Fibroblast of skin of back (primary cell): ENCODE measurements at places on chromosomes 6 and 20.

GRCh38 chr6:68038815-68039408 lies 596.2 kb upstream of the ADGRB3 start:
- DNase-seq, result no peak

DNA sequence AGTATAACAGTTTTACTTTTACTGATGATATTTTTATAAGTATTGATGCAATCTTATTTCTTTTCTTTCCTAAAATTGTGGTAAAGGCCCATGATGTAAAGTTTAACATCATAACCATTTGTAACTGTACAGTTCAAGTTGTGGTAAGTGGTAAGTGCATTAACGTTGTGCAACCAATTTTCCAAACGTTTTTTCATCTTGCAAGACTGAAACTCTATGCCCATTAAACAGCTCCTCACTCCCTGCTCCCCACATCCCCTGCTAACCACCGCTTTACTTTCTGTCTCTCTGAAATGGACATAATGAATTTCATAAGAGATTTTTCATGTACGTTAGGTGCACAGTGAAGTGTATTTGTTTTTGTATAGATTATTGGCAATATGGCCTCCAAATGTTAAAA lies 106.0 kb downstream of the PACRG start:
- no peak for DNase-seq

GRCh38 chr20:62344782-62345181 lies 22.3 kb downstream of the LAMA5 start:
- DNase-seq, result no peak

DNA sequence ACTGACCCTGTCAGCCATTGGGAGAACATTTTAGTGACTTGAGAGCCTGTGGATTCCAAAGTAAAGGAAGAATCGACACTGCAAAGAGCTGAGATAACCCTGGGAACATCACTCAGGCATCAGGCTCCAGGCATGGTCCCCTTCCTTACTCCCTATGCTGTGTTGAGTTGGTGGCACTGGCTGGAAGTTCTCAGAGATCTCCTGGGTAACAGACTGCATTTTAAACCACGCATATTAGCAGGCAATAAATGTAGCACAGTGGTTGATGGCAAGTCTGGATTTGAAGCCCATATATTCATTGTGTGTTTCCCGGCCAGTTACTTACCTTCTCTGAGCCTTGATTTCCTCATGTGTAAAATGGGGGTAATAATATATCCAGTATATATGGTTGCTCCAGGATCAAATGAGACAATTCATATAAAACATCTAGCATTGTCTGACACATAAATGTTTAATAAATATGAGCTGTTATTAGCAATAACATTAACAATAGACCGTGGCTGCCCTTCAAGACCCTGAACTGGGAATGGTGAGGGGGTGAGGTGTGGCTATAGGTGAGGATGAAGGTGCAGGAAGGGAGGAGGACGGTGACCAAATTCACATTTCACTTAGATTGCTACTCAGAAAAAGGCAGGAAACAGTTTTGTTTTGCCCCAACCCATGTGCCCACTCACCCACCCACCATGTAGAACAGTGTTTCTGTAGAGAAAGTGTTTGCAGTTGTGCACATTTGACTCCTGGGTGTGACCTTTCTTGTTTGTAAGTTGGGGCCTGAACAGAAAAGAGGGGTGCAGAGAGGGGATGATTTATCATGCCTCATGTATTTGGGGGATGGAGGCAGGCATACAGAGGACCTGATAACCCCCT lies 2.1 kb downstream of the PLCG1 start:
- no peak for DNase-seq

- peak; percentile 96 for DNase-seq
Measured at GRCh38 chr20:47792021-47792618, 6.8 kb upstream of the SULF2 start.

DNA sequence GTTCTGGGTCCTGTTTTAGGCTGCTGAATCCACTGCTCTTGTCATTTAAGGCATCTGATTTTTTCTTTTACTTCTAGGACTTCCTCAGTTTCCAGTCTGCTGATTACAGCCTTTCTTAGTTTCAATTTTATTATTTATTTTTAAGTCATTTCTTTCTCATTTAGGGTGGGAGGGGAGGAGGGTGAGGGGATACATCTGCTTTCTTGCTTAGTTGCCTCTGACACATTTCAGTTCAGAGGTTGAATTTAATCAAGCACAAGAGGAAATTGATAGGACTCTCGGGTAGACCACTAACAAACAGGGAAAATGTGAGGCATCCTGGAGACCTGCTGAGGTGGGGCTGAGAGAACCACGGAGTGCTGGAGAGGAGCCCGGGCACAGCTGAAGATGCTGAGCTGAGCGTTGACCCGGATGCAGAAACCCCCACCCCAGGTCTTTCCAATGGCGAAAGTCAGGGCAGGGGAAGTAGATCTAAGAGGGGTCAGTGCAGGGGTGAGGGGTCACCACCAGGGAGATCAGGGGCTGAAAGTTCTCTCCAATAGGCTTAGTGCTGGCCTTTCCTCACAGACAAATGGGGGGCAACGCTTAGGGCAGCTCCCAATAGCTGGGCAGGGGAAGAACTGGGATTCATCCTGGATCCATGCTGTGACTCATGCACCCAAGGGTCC lies 7.6 kb upstream of the TREML2 start:
- no peak for DNase-seq

GRCh38 chr6:157909282-157909664 lies 72.4 kb upstream of the SYNJ2 start:
- DNase-seq, result no peak

DNA sequence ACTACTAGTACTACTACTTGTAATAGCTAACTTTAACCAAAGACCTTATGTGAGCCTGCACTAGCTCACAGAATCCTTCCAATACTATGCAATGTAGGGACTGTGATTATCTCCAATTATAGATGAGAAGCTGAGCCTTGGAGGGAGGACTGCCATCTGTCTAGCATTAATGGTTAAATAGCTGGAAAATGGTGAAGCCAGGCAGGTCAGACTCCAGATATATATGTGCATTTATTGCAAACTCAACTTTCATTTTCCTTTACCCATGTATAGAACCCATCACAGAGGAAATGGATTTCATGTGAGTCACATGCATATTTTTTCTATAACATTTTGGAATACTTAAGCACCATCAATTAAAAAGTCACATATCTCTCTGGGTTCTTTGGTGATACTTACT lies 229.9 kb downstream of the BCAS1 start:
- peak; percentile 67 for DNase-seq

- no peak for DNase-seq
Measured at GRCh38 chr6:52641388-52641787, 29.5 kb upstream of the TMEM14A start.

DNA sequence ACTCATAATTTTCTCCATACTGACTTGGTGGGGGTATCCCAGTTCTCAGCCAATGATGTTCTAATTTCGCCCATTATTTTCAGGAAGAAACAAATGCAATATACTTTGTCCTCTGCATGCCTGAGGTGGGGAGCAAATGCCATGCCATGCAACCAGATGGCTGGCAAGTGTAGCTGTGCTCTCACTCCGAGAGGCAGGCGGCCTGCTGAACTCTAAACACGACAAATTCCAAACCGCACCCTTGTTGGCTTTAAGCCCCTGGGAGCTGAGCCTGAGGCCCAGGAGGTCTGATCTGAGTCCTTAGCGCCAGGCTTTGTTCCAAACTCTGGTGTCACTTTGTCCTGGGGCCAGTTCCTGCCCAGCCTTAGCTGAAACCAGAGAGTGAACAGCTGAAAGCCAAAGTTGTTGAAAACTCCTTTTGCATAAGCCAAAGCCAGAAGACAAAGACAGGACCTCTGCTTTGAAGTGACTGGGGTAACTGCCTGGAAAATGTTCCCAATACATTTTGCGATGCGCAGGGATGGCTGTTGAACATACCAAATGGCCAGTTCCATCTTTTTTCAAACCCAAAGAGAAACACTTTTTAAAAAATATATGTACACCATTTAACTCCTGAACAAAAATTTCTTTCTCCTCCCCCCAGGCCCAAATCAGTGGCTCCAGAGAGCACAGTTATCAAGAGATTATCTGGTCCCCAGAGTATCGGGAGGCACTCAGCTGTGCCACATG lies 46.2 kb downstream of the TTI1 start:
- DNase-seq, result peak; percentile 56

DNA sequence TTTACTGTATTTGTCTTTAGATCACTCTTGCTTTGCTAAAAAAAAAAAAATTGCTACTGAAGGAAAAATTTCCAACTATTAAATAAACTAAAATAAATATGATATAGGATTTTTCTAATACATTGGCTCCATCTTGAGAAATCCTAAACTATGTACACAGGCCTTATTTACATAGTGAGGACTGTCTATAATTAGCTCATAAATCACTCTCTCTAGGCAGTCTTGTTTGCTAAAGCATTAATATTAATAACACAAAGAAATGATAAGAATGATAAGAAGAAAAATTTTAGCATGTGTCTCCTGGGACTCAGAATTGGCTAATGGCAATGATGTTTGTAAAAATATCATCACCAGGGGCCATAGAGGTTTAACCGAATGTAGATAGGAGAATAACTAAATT lies 13.3 kb upstream of the CRYBG1 start:
- DNase-seq, result no peak

DNA sequence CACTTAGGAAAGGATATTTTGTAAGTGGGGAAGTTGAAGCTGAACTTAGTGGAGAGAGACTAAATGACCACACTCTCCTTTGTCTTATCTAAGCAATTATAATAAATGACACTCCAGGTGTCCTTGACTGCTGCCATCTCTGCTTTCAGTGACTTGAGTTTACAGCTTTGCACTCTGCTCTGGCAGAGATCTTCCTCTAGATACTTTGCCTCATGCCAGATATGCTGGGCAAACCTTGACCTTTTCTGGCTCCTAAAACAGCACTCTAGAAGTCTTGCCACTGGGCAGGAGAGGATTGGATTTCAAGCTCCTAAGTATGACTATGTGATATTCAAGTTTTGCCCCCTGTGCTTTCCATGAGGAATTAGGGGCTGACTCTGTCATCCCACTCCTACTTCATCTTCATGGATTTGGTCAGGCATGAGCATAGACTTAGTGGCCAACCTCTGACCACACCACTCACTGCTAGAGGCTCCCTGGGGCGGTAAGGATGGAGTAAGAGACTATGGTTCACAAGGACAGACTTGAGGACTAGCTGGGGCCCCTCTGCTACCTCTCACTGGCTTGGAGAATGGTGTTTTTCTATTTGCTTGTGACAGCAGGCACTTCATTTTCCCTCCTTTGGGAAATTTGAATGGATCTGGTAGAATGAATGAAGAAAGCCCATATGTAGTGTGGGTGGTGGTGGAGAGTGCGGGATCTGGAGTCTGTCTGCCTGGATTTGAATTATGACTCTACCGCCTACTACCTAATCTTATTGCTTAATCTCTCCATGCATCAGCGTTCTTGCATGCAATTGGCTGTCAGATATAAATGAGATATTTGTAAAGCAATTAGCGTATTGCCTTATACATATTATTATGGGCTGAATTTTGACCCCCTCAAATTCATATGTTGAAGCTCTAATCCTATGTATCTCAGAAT lies 191.4 kb downstream of the REV3L start:
- DNase-seq, result no peak

- DNase-seq, result no peak
Measured at GRCh38 chr20:20454367-20454766, 86.5 kb downstream of the INSM1 start.

GRCh38 chr6:68719761-68720160 lies 84.7 kb downstream of the ADGRB3 start:
- no peak for DNase-seq

- DNase-seq, result no peak
Measured at GRCh38 chr20:62274332-62274950, 28.4 kb upstream of the ADRM1 start.

- DNase-seq, result no peak
Measured at GRCh38 chr6:37088897-37089296, 81.1 kb upstream of the PIM1 start.

DNA sequence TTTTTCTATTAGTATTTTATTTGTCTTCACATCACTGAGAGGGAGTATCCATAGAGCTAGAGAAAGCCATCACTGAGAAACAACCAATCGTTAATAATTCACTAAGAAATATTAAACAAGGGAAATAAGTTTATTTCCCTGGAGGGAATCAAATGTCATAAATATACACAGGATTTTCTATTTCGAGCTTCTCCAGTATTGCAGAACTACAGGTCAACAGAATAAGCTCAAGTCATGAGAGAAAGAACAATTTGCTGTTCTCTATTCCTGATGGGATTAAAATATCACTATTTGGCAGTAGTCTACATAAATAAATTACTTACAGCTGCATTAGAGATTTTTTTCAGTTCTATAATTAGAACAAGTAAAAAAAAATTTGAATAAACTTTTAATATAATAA lies 2.2 kb upstream of the FAM162B start:
- DNase-seq, result no peak

DNA sequence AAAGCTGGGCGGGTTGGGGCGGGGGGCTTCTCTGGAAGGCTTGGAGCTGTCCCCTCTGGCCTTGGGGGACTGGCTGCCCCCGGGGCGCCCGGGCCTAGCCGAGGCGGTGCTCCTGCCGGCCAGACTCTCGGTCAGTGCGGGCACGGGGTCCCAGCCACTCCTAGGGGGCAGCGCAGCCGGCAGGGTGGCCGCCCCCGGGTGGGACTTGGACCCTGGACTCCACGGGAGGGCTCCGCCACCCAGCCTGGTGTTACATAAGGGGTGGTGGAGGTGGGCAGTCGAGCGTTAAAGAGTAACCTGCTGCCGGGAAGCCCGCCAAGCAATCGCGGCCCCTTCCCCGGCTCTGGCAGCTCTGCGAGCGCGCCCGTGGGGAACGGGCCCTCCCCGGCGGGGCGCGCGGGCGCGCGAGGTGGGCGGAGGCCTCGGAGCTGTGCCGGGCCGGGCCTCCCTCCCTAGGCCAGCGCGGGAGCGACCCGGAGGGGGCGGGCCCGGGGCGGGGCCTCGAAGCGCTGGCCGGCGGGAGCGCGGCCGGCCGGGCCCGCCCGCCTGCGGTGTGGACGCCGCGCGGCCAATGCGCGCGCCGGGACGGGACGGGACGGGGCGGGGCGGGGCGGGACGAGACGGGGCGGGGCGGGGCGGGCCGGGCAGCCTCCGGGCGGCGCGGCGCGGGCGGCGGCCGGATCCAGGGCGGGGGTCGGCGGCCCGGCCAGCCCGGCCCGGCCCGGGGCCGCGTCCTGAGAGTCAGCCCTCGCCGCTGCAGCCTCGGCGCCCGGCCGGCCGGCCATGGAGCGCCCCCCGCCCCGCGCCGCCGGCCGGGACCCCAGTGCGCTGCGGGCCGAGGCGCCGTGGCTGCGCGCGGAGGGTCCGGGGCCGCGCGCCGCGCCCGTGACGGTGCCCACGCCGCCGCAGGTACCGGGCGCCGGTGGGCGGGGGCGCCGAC lies at the start of gene SLC2A4RG:
SLC2A4RG (plus strand) TSS at position 647 of the 940 bp plus-strand sequence; CDS start at position 784, 137 bp downstream.
- peak; percentile 82 for DNase-seq

GRCh38 chr20:25076731-25077609 lies 5.0 kb downstream of the VSX1 start:
- DNase-seq, result no peak

DNA sequence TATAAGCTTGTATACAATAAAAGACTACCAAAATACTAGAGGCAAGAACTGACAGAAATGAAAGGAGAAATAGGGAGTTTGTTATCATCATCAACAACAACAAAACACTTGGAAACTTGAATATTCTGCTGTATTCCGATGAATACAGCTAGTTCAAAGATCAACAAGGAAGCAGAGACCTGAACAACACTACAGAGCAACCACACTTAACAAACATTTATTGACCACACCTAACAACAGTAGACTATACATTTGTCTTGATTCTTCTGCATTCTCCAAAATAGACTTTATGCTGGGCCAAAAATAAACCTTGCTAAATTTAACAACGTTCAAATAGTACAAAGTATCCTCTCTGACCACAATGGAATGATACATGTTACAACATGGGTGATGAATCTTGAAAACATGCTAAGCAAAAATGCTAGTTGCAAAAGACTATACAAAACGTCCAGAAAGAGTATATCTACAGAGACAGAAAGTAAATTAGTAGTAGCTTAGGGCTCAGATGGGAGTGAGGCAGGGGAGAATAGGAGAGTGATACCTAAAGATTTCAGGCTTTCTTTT lies 39.1 kb upstream of the PAK5 start:
- DNase-seq, result no peak
